ENCODE measurements at places on chromosomes 2 and 18.

- no peak for DNase-seq
Measured at GRCh38 chr2:14536976-14537375, 95.5 kb upstream of the LRATD1 start.

DNA sequence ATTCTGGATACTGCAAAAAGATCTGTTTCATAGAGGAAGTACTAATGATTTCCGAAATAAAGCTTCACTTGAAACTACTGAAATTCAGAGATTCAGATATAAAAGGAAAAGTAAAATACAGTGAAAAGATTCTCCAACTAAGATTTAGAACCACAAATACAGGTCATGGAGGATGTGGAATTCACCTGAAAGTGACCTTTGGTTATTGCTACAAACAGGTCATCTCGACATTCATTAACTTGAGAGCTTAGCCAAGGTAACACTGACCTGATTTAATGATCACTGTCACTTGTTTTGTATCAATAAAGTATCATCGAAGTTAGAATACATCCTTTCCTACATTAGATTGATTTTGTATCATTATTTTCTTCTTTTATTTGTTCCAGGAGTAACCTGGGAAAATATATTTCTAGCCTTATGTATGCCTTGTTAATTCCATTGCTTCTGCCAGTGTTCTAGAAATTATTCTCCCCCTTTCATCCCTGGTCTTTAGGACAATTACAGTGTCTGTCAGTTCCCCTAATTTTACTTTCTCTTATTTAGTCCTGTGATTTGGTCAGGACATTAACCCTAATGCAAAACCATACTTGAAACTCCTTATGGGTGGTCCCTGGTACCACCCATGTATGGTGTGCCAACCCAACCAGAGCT, 420.1 kb downstream of the LRP1B start:
- no peak for DNase-seq

DNA sequence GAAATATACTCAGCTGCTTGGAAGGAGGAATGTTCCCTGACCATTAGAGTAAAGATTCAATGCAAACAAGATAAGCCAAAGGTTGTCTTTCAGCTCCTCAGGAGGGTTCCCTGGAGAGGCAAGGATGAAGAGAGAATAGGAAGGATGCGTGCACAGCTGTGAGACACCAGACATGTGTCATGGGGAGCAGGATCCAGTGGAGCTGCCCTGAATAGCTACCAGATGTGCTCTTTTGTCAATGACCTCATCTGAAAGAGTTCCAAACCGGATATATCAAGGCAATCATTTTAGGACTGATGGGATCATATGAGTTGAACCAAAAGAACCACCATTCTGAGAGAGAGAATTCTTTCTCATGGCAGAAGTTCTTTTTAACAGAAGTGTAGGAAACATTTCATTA, 490.6 kb downstream of the IRS1 start:
- no peak for DNase-seq

GRCh38 chr2:20231598-20232026, 6.7 kb upstream of the SDC1 start:
- no peak for DNase-seq

GRCh38 chr18:66457245-66457644, 146.6 kb downstream of the CDH19 start:
- DNase-seq: no peak

DNA sequence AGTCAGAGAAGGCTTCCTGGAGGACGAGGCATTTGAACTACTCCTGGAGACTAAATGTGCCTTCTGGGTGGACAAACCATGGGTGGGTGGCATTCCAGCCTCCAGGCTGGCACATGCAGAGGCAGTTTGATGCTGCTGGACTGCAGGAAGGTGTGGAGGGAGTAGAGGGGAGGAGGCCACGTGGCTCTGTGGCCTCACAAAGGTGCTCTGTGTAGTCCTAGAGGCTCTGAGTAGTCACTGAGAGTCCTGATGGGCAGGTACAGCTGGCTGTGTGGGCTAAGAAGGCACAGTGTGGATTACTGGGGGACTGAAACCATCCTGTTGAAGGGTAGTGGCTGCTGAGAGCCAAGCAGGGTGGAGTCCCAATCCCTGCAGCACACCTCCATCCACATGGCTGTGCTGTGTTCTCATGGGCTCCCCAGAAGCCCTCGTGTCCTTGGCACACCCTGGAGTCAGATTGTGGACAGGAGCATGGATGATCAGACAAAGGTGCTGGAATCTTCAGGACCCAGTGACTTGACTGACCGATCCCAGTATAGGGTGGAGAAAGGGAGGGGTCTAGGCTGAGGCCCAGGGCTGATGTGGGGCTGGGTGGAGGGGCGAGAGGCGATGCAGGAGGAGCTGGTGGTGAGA, 87.4 kb upstream of the HS6ST1 start:
- no peak for DNase-seq

- DNase-seq: no peak
Measured at GRCh38 chr2:36993841-36994620, 27.7 kb upstream of the STRN start.

DNA sequence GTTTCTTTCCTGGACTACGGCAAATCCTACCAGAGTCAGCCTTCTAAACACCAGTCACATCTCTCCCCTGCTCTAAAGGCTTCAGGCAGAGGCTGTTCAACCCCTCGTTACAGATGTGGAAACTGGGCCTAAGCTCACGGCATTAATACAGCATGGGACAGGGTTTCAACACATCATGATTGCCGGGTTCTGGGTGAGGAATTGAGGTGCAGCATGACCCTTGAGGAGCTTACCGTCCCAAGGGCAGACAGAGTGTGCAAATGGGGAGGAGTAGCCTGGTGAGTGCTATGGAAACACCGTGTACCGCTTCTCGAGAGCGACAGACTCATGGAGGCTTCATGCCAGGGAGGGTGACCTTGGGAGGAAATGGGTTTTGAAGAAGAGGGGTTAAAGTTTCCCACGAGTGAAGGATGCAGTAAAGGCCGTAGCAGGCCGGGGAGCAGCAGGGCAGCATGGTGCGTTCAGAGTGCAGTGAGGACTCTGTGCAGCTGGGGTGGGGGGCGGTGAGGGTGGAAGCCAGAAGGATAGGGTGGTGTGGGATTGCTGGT, 51.1 kb downstream of the TGOLN2 start:
- DNase-seq: no peak

DNA sequence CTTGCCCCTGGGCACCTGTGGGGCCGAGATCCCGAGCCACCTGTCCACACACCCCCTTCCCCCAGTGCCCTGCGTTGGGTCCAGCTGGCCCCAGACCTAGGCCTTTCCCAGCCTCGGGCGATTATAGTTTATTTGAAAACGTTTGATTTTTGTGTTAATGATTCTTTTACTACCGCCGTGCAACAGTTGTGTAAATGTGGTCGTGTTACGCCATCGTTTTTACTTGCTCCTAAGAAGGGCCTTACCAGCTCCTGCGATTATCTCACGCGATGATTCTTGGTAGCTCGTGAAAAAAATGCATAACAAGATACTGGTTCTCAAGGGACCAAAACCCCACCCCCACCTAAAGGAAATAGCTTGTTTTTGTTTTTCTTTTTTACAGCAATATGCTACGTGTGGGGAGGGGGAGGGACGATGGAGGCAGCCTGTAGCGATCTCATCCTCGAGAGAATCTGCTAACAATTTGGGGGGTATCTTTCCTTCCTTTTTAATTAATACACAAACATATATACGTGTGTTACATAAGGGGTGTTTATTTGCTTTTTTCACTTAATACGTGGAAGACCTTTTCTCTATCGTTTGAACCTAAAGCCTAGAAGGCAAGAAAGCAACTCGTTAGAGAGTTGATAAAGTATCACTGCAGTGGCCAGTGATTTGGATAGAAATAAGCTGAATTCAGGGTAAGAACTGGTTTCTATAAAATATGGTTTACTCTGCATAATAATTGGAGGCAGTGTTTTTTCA, 1.0 kb downstream of the ZDBF2 start:
- no peak for DNase-seq

- no peak for DNase-seq
Measured at GRCh38 chr2:235541016-235541415, 47.2 kb downstream of the AGAP1 start.

- no peak for DNase-seq
Measured at GRCh38 chr2:191866675-191867506, 20.0 kb upstream of the CAVIN2 start.

GRCh38 chr2:101340141-101340551, 31.6 kb upstream of the RNF149 start:
- no peak for DNase-seq

DNA sequence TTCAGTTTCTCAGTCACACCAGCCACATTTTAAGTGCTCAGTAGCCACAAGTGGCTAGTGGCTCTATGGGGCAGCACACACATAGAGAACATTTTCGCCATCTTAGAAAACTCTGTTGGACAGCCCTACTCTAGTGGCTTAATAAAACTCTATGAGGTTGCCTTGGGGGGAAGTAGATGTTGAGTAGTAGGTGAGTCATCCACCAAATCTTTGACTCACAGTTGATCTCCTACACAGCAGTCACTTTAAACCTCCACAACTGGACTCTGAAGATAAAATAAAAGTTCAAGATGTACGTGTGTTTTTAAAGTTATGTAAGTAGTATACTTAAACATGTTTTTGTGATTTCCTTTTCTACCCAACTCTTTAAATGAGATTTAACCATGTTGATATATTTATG, 379.0 kb downstream of the SETBP1 start:
- no peak for DNase-seq

- DNase-seq: no peak
Measured at GRCh38 chr2:42722320-42723190, 41.4 kb downstream of the OXER1 start.

GRCh38 chr2:37026050-37026449, 58.1 kb downstream of the HEATR5B start:
- DNase-seq: no peak

- DNase-seq: no peak
Measured at GRCh38 chr2:187078297-187078696, 229.3 kb upstream of the ZSWIM2 start.

- no peak for DNase-seq
Measured at GRCh38 chr2:44580875-44581515, 219.2 kb downstream of the CAMKMT start.

GRCh38 chr18:49811151-49811938, 2.0 kb downstream of the ACAA2 start:
- DNase-seq: no peak

DNA sequence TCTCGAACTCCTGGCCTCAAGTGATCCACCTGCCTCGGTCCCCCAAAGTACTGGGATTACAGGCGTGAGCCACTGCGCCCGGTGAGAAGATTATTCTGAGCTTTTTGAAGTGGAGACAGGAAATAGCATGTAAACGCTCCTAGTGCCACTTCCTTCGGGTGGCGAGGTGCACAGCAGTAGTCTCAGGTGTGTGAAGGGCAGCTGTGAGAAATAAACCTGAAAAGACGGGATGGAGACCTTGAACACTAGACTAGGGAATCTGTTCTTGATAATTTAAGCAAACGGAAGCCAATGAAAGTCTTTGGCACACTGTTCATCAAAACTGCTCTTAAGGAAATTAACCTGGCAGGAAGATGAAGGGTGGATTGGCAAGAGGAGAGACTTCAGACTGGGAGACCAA, 439 bp upstream of the PLEKHH2 start:
- DNase-seq: no peak

GRCh38 chr2:60510713-60511112, 42.7 kb downstream of the BCL11A start:
- DNase-seq: no peak

DNA sequence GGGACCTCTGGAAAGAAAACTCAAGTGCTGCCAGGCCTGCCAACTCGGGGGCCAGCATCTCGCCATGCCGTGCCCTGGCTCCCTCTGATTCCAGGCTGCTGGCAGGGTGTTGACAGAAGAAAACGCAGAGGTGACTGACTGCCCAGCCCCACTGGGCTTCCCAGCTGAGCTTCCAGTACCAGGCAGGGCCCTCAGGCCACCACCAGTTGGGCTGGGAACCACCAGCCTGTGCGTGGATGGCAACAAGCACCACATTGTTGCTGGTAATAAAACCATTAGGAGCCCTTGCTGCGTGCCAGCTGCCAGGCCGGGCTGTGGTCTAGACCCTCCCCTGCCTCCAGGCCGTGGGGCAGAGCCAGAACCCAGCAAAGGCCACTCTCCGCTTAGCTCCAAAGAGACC, 9.2 kb downstream of the DNMT3A start:
- no peak for DNase-seq

- no peak for DNase-seq
Measured at GRCh38 chr2:130985206-130985780, 108.0 kb downstream of the FAM168B start.

- no peak for DNase-seq
Measured at GRCh38 chr2:45244928-45245327, 235.7 kb upstream of the SIX2 start.

DNA sequence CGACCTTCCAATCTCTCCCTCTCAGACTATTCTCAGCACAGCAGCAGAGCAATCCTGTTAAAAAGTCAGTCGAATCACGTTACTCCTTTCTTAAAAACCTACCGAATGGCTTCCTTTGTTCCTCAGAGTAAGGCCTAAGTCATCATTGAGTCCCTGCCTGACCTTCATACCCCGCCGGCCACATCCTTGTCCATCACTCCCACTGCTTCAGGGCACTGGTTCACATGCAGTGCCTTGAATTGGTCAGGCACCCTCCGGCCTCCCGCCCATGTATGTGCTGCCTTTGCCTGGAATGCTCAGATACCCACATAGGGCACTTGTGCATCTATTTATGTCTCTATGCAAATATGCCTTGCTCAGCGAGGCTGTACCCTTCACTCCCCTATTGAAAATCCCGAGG, 206.4 kb downstream of the DLGAP1 start:
- no peak for DNase-seq

DNA sequence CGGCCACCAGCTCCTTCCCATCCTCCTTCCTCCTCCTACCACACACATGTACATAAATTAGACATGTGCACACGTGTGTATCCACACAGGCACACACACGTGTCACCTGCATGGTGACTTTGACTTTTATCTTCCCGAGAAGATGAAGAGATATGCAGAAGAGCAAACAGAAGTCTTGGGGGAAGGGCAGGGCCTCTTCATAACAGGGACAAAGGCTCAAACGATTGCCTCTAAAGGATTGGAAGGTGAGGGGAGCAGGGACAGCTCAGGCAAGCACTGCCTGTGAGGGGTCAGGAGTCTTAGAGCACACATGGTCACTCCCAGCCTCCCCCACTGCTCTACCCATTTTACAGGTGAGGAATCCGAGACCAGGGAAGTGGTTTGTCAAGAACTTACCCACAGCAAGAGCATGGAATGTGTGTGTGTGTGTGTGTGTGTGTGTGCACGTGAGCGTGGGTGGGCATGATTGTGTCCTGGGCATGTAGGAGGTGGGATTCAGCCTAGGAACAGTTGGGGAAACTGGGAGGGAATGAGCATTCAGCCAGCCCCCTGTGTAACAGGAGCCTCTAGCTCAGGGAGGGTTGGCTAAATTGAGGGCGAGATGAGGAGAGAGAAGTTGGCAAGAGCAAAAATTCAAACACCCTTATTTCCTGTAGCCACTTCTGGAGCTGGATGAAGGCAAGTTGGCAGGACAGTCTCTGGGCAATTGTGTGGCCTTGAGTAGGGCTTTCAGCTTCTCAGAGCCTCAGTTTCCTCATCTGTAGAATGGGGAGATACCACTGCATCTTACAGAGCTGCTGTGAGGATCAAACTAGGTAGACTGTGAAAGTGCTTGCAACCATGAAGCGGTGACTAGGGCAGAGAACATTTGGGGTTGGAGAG, 24.2 kb downstream of the CIB4 start:
- DNase-seq: no peak

Data from activated CD4-positive, CD25-positive, alpha-beta regulatory T cell (primary cell).